ENCODE measurements at places on chromosomes 2 and 18. TPM values are rescaled to one million over a fixed set of nuclear protein-coding genes. Genes with fewer than 3 reads are reported as not detected.

Gene EVX2
- total RNA-seq, result not detected

Gene GPR45
- not detected for total RNA-seq

Gene CIAO1
- 93.7 TPM for total RNA-seq

Gene KIF1A
- total RNA-seq, result not detected

Gene ATP6V1C2
- under 0.01 TPM for total RNA-seq

Gene CNPPD1
- total RNA-seq, result 19.6 TPM

Gene DSEL
- total RNA-seq, result 101 TPM

Gene TTC32
- 9.9 TPM for total RNA-seq

Gene ZNF521
- 11.3 TPM for total RNA-seq

Gene CRYGC
- not detected for total RNA-seq

Gene SP5
- total RNA-seq, result not detected

Gene KCNIP3
- 2.6 TPM for total RNA-seq

Gene FMNL2
- 17.3 TPM for total RNA-seq

Gene SLC5A6
- 20.9 TPM for total RNA-seq

Gene SALL3
- not detected for total RNA-seq

Gene GPR39
- 3.2 TPM for total RNA-seq

Gene REG1B
- total RNA-seq, result not detected

Gene CD207
- not detected for total RNA-seq

Gene TANC1
- 49.9 TPM for total RNA-seq

Gene PRKAG3
- not detected for total RNA-seq

Gene CNDP1
- total RNA-seq, result not detected

Gene GALR1
- not detected for total RNA-seq

Gene FECH
- 31.1 TPM for total RNA-seq

Gene NR4A2
- total RNA-seq, result not detected

Gene UGT1A7
- not detected for total RNA-seq

Gene UGT1A3
- not detected for total RNA-seq

Gene CNOT11
- total RNA-seq, result 51.0 TPM

Gene PROKR1
- not detected for total RNA-seq

Gene STON1
- 25.0 TPM for total RNA-seq

Gene IL1F10
- total RNA-seq, result not detected

Gene HSPD1
- total RNA-seq, result 118 TPM

Gene RBM45
- 19.0 TPM for total RNA-seq

Gene SPOPL
- 21.6 TPM for total RNA-seq

Gene DNER
- total RNA-seq, result 0.86 TPM

Gene MARCO
- not detected for total RNA-seq

Gene SRD5A2
- not detected for total RNA-seq

Gene ANXA4
- total RNA-seq, result 27.1 TPM

Gene MAPK4
- under 0.01 TPM for total RNA-seq

Gene CXXC1
- 30.2 TPM for total RNA-seq

Gene TSPYL6
- not detected for total RNA-seq

Gene C1QL2
- total RNA-seq, result not detected

Gene LHCGR
- under 0.01 TPM for total RNA-seq

Gene MYOM1
- total RNA-seq, result 0.86 TPM

Gene GPN1
- total RNA-seq, result 34.5 TPM

Gene D2HGDH
- total RNA-seq, result 18.0 TPM

Gene STARD6
- total RNA-seq, result not detected

Gene COLEC12
- total RNA-seq, result 3.9 TPM

Gene STPG4
- 0.64 TPM for total RNA-seq

Gene ZNF396
- 1.3 TPM for total RNA-seq

Gene CDH2
- 89.2 TPM for total RNA-seq

Gene TWIST2
- 58.7 TPM for total RNA-seq

Gene CXCR1
- not detected for total RNA-seq

Gene OSBPL6
- 3.9 TPM for total RNA-seq

Gene CNGA3
- not detected for total RNA-seq

All from fibroblast of villous mesenchyme (primary cell).